Glutamatergic neuron (in vitro differentiated cells): ENCODE measurements at places on chromosomes 7 and 10.

DNA sequence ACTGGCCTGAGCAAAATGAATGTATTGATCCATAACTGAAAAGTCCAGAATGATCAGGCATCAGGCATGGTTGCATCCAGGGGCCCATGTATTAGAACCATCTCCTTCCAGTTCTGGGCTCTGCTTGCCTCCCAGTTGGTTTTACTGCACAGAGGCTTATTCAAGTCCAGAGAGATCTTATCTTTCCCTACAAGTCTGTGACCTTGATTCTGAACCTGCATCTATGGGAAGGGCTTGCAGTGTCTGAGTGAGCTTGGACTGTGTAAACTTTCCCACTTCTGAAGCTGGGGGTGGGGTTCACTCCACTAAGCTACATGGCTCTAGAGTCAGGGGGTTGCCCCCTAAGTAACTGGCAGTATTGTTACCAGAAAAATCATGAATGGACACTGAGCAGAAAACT, 136.2 kb downstream of the TCF7L2 start:
- no peak for DNase-seq

GRCh38 chr10:44132361-44133289, 252.3 kb downstream of the CXCL12 start:
- no peak for DNase-seq

- peak; percentile 40 for DNase-seq
Measured at GRCh38 chr7:150966002-150966401, 12.1 kb downstream of the KCNH2 start.

GRCh38 chr7:15389073-15389472, 172.7 kb downstream of the AGMO start:
- DNase-seq, result no peak

GRCh38 chr10:29214551-29214950, 74.3 kb upstream of the LYZL1 start:
- DNase-seq, result no peak

DNA sequence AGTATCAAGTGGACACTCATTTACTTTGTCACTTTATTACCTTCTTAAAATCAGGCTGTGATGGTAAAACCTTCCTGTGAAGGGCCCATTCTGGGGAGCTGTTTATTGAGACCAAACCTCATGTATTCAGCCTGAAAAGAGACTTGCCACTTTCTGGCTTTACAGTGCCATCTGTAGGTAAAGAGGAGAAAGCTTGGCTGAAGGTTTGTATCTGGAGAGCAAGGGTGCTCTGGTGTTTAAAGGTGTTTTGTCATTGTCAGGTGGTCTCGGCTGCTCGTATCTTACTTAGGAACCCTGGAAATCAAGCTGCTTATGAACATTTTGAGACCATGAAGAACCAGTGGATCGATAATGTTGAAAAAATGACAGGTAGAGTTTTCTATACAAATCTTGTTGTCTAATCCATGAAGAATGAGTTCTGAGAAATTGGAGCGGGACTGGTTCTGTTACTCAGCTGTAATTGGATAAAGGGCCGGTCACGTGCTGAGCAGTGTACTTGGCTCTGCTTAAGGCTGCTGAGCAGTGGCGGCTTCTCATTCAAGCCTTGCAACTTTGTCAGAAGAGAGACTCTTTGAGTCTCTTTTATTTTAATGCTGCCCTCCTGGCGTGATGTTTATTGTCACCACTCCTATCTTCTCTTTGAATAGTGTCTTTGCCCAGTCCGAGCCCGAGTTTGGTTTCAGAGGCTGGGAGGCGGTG, 46.9 kb downstream of the AP3M1 start:
- no peak for DNase-seq

GRCh38 chr7:133183042-133183794, 69.7 kb upstream of the EXOC4 start:
- no peak for DNase-seq

GRCh38 chr7:83731154-83731553, 82.2 kb upstream of the SEMA3E start:
- DNase-seq, result no peak

- DNase-seq, result no peak
Measured at GRCh38 chr10:62981096-62981495, 152.0 kb upstream of the NRBF2 start.

DNA sequence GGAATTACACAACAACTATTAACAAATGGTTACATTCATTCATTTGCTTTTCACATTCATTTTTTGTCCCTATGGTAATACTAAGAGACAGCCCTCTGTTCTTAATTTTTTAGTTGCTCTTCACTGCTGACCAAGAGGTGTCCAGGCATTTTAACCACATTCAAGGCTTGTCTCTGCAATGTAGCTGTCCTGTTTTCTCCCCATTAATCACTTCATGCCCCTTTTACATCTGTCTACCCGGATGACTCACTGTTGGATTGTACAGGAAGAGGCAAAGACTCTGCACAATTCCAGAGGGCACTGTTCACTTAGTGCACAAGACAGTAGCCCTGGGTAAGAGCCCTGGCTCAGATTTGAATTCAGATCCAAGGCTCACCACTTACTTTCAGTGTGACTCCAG, 168.5 kb downstream of the NOC3L start:
- DNase-seq, result no peak

DNA sequence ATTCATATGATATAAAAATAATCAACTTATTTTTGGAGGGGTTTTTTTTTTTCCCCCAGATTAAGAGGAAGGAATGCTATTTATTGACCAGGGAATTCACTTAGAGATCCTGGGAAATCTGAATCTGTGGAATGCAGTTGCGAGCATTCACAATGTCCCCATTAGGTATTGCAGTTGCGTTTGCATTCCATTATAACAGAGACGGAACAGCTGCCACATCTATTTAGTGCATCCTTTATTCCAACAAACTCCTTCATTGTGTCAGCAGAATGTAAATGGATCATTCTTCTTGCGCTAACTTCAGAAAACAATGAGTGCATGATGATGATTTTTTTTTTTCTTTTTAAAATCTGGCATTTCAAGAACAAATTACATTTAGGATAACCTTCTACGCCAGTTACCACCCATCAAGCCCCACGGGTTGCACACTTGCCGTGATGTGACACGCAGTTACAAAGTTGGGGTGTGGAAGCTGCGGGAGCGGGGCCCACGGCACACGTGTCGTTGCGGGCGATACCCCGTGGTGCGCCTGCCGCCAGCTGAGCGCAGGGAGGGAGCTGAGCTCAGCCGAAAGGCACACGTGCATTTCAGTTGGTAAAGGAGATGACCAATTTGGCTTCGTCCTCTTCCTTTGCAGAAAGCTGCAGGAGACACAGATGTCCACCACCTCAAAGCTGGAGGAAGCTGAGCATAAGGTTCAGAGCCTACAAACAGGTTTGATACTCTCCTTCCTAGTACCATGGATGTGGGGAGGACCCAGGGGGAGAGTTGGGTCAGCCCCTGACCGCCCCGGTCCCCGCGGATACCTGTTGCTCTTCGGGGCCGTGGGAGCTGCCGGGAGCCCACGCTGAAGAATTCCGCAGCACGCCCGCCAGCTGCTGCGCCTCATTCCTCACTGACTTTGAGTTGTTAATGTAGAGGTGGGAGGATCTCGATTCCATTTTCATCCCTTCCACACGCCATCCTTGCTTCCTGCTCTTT, 175.3 kb upstream of the SH2B2 start:
- DNase-seq, result no peak

GRCh38 chr10:46050941-46051623, 5.0 kb upstream of the MSMB start:
- DNase-seq, result no peak

DNA sequence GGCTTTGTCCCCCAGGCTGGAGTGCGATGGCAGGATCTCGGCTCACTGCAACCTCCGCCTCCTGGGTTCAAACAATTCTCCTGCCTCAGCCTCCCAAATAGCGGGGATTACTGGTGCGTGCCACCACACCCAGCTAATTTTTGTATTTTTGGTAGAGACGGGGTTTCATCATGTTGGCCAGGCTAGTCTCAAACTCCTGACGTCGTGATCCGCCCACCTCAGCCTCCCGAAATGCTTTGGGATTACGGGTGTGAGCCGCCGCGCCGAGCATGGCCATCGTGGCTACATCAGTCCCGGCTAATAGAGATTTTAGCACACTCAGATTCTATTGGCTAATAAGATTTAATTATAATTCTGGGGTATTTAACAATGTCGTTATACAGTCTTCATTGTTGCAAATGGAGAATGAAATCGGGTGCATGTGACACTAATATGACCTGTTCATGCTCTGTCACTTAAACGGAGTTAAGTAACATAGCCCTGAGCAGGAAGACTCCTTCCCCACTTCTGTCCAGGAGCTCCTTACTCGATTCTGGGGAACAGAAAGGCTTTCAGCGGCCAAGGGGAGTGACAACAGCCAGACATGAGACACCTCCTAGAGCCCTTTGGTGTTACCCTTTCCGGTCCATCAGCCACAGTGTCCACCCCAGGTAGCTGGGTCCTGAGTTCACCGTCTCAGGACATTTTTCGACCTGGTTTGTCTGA, 40.9 kb upstream of the FAM20C start:
- no peak for DNase-seq

GRCh38 chr10:34651416-34652195, 163.5 kb downstream of the PARD3 start:
- DNase-seq, result no peak

GRCh38 chr7:4733936-4734528, 41.4 kb upstream of the AP5Z1 start:
- no peak for DNase-seq

GRCh38 chr10:5632446-5632845, 33.9 kb downstream of the ASB13 start:
- no peak for DNase-seq

DNA sequence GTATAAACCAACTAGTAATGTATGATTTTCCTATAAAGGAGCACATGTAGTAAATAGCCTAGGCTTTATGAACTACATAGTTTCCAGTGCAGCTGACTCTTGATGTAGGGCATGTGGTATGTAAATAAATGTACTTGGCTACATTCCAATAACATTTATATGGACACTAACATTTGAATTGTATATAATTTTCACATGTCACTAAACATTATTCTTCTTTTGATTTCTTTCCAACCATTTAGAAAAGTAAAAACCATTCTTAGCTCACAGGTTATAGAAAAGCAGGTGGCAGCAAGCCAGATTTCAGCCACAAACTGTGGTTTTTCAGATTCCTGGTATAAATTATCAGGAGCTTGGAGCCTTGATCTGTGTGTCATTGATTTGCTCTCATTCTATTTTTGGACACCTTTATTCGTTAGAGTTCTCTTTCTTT, 1182.0 kb downstream of the CNTNAP2 start:
- DNase-seq, result no peak

DNA sequence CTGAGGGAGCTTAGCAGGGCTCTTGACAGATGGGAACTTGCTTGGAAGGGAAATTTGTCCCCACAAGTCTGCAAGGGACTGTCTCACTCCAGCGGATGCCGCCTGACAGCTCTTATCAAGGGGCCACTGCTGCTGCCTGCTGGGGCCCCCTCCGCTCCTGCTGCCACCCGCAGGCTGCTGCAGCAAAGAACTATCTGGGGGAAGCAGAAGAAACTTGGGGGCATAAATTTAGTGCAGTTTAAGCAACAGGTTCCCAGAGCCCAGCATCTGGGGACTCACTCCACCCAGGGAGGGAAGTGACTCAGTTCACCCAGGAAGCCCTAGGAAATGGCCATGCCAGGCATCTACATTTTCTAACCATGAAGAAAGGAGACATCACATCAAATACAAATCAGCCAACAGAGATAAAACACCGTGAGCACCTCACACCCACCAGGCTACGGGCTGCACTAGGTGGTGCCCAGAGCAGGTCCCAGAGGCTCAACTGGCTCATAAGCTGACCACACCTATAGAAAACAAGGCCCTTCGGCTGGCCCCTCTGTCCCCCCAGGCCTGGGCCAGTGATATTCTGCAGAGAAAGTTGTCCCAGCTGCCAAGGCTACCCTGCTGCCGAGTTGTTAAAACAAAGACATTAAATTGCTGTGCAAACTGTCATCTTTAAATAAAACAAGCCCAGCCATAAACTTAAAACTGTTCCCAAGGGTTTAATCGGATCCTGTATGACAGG, 3.7 kb downstream of the RGS10 start:
- DNase-seq, result no peak

DNA sequence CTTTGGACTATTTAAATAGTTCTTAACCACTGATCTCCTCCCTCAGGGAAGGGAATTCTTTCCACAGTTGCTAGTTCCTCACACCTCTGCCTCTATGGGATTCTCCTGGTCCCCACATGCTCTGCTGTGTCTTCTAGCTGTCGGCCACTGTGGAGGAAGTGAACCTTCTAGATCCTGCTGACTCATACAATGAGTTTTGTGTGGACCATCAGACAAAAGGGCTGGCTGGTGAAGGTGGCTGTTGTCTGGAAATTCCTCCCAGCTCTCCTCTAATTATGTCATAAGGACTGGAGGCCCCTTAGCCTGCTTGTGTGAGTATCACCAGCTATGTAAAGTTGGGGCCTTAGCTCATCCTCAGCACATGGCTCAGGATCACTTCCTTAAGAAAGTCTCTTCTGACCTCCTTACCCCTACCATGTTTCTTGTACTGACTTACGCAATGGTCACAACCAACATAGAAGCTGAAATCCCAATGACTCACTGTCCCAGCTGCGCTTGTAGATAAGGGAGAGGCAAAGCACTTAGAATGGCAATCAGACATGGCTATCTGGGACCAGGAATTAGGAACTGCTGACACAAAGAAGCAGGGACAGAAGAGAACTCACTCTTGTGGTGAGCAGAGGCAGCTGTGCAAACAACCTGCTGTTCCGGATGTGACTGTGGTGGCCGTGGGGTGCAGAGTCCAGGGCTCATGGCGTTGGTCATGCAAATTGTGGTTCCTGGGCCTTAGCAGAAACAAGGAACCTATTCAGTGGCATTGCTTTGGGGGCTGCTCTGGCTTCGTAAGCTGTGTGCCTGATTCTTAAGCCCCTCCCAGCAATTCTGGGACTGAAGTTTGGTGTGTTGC, 2.5 kb upstream of the MACC1 start:
- no peak for DNase-seq

DNA sequence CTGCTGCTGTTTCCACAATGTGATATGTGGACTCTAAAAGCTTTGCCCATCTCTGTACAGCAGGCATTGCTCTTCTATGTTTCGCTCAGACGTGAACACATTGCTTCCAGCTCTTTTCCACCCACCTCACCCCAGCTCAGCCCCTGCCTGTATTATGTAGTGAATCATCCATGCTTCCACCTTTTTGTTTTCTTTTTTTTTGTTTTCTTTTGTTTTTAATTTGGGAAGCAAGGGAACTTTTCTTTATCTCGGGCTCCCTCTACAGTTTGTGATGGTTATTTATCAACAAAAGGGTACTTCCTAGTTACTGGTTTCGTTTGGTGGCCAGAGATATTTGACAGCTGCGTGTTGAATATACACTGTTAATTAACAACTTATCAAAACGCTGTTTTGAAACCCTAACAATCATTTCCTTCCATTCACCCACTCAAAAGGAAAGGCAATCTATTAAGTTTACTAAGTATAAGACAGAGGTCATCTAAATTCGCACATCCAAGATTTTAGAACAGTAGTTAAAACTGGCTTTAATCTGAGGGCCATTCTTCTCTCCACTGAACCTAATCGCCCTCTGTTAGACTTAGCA, 127.9 kb upstream of the STK17A start:
- no peak for DNase-seq

DNA sequence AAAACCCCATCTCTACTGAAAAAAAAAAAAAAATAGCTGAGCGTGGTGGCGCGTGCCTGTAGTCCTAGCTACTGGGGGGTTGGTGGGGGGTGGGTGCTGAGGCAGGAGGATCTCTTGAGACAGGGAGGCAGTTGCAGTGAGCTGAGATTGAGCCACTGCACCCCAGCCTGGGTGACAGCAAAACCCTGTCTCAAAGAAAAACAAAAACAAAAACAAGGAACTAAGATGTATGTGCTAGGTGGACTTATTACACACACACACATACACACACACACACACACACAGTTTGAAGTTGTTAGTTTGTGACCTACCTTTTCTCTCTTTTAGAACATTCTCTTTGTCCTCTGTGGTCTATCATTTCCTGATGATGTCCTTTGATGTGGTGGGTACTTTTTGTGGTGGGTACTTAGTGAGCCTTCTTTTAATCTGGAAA, 53.5 kb downstream of the EXOC6 start:
- DNase-seq, result no peak
